ENCODE measurements at places on chromosomes 3 and 15. TPM values are rescaled to one million over a fixed set of nuclear protein-coding genes. Genes with fewer than 3 reads are reported as not detected.

The SPRED1 gene
- total RNA-seq, result 11.4 TPM

The POPDC2 gene
- 0.18 TPM for total RNA-seq

The C3orf49 gene
- not detected for total RNA-seq

The ZNF621 gene
- total RNA-seq, result 6.4 TPM

The CCDC39 gene
- total RNA-seq, result not detected

The SERINC4 gene
- 0.05 TPM for total RNA-seq

The DNAJA4 gene
- not detected for total RNA-seq

The BRK1 gene
- total RNA-seq, result 179 TPM

The SEMA3G gene
- 0.10 TPM for total RNA-seq

The UNC13C gene
- total RNA-seq, result not detected

The NOX5 gene
- 0.31 TPM for total RNA-seq

The ITIH3 gene
- total RNA-seq, result 0.05 TPM

The MYRIP gene
- total RNA-seq, result not detected

The ZPLD1 gene
- total RNA-seq, result not detected

The CALML4 gene
- 9.3 TPM for total RNA-seq

The SNX4 gene
- total RNA-seq, result 27.8 TPM

The CLK3 gene
- 43.7 TPM for total RNA-seq

The CHRM5 gene
- 0.01 TPM for total RNA-seq

The PRICKLE2 gene
- 3.4 TPM for total RNA-seq

The FAM162A gene
- total RNA-seq, result 39.7 TPM

The ELL3 gene
- total RNA-seq, result 2.2 TPM

The SLC12A1 gene
- total RNA-seq, result not detected

The NCEH1 gene
- 35.0 TPM for total RNA-seq

The TM6SF1 gene
- total RNA-seq, result 0.10 TPM

The TOPAZ1 gene
- total RNA-seq, result not detected

The PBRM1 gene
- total RNA-seq, result 11.2 TPM

The FGF12 gene
- total RNA-seq, result 0.61 TPM

The OXTR gene
- total RNA-seq, result 10.9 TPM

The ZWILCH gene
- 37.8 TPM for total RNA-seq

The CHP1 gene
- total RNA-seq, result 47.5 TPM

Data from A549 treated with CpdA at 1 μM for 4 hours (cell line).